ENCODE measurements at places on chromosomes 1 and 21. TPM values are rescaled to one million over a fixed set of nuclear protein-coding genes. Genes with fewer than 3 reads are reported as not detected.

Gene CORT
- 0.32 TPM for total RNA-seq

Gene LCE3C
- total RNA-seq, result not detected

Gene NFASC
- total RNA-seq, result 11.1 TPM

Gene IGSF3
- 17.5 TPM for total RNA-seq

Gene CCDC181
- total RNA-seq, result 0.56 TPM

Gene GJA9
- total RNA-seq, result not detected

Gene NBPF6
- not detected for total RNA-seq

Gene ARHGEF2
- 55.7 TPM for total RNA-seq

Gene RAP1GAP
- total RNA-seq, result 3.7 TPM

Gene HMGN2
- total RNA-seq, result 132 TPM

Gene CLCN6
- 15.2 TPM for total RNA-seq

GRCh38 chr1:161158316-161159010, 837 bp upstream of the USP21 start:
- no peak for DNase-seq

DNA sequence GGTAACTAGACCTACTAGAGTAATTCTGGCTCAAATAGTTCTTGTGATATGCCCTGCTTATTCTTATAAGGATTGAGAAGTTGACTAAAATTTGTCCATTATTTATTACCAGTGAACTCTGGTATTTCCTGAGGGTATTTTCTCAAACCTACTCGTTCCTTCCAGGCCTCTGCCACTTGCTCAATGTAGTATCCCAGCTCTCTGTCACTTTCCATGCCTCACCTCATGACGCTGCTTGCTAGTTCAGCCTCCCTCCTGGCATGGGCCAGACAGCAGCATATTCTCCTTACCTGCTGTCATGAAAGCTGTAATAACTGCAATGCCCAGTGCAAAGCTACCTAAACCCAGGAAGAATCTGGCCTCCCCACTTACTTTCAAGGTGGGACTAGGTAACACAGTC, 602.9 kb upstream of the ADAMTS5 start:
- no peak for DNase-seq

- peak; percentile 54 for DNase-seq
Measured at GRCh38 chr1:207826557-207827487, 75.0 kb downstream of the CD46 start.

- no peak for DNase-seq
Measured at GRCh38 chr1:18126616-18127015, 19.0 kb downstream of the IGSF21 start.

DNA sequence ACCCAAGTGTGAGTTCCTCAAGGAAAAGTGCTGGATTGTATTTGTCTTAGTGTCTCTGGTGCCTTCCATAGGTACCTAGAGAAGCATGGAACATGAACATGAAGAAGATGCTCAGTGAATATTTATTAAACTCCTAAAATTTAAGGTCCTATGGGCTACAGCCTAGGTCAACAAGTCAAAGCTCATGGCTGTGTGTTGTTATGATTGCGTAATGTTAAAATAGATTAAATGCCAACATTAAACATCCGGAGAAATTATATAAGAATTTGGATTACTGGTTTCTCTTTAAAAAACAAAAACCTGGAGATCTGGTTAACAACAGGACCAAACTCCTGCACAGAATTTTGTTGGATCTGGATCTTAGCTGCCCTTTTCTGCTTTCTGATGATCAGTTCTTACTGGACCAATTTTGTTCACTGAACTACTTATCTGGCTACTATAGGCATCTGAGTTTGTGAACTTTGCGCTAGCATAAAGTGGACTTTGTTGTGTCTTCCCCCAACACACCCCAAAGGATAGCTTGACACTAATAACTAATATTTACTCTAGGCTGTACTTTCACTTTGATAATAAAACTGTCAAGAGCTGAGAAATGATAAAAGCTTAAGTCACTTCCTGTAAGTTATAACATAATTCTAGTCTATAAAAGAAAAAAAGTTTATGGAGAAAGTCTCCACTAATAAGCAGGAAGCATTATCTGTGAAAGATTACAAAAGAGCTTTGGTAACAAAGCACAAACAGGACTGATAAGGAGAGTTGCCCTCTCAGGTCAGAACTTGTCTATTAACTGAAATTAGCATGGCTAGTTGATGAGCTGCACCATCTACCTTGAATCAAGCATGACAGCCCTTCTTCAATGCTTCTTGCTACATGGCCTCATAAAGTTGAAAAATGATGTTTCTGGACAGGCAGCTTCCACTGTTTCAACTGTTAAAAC, 20.7 kb downstream of the F5 start:
- no peak for DNase-seq

- no peak for DNase-seq
Measured at GRCh38 chr1:153431427-153431826, 15.1 kb downstream of the S100A7A start.

DNA sequence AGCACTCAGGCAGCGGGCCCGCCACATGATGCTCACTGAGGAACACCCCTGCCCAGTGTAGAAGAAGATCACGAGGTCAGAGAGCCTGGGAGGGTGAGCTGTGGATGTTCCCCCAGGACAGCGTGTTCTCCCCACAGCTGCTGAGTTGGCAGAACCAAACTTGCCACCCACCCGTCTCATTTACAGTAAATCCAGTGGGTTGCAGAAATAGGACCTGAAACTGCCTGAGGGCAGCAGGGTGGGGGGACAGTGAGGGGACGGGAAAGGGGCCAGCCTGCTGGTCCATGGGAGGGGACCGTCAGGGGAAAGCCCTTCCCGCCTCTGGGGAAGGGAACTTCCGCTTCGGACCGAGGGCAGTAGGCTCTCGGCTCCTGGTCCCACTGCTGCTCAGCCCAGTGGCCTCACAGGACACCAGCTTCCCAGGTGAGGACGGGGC, at the start of gene C1QB:
C1QB (plus strand) TSS at position 356 of the 436 bp plus-strand sequence. CDS start 6,227 bp downstream, outside the sequence.
- peak; percentile 72 for DNase-seq

DNA sequence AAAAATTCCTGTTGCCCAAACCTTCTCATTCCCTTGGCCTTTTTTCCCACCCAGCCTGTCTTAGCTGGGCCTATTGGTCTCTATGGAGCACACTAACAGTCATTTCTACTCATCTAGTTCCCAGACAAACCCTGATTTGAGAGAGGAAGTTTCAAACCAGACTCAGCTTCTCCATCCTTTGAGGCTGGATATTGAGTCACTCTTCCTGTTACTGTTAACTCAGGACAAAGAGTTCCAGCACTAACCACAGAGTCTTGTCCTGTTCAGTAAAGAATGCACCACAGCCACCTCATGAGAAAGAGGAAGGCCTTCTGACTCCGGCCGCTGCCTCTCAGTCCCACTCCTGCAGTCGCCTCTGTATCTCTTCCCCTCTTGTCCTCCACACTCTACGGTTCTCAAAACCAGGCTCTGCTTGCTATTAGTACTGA, 137.8 kb downstream of the PTPRC start:
- DNase-seq, result peak; percentile 65

GRCh38 chr1:183227422-183228346, 41.6 kb downstream of the LAMC2 start:
- DNase-seq, result peak; percentile 58

DNA sequence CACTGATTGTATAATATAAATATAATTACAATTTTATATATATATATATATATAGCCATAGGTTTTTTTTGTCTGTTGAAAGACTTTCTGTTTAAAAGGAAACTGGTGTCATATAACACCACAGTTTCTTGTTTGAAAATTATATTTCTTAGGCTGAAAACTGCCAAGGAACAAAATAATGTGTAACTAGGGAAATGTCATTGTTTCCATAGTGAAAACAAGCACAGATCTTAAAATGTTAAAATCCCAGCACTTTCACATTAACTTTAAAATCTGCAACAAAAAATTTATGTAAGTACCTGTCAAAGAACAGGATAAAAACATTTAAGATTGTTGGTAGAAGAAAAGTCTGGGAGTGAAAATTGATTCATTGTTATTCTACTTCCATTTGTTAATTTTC, 104.2 kb downstream of the ATP6V1G3 start:
- DNase-seq, result no peak

DNA sequence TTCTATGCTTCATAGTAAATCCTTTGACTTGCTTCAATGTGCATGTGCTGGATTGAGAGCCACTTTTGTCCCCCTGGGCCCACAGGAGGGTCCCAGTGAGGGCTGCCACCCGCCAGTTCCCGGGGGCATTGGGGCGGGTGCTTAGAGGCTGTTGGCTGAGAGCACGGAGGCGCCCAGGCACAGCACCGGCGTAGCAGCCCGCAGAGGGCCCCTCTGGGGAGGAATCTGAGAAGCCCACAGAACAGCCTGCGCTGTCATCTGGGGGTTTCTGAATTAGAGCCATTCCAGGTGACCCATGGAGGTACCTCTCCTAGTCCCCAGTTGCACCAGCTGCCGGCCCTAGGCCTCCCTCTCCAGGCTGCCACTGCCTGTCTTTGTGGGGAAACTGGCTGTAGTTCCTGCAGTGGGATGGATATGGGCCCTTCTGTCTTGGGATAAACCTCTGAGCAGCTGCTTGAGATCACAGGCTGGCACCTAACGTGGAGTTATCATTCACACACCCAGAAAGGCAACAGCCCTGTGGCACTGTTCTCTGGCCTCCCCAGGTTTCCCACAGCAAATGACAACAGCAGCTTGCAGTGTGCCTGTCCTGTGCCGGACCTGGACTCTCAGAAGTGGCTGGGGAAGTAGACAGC, 39.5 kb downstream of the TMEM51 start:
- no peak for DNase-seq

DNA sequence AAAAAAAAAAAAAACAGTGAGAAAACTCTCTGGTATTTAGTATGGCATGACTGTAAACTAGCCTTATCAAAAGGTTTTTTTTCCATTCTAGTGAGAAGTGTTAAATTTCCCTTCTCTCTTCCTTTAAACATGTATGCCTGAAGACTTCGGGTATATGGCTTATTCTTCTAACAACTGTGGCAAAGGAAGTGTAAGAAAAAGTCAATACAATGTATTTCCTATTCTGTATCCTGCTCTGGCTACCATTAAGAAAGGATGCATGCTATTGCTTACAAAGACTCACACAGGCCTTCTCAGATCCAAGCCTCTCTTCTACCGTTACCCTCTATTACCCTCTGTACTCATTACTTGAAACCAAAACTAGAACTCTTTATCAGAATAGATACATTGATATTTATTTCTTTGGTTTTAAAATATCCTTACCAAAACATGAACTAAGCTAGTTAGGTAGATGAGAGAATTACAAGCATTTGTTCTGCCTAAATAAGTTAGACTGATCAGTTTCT, 8.4 kb downstream of the CEPT1 start:
- DNase-seq, result no peak

- no peak for DNase-seq
Measured at GRCh38 chr1:90007979-90008404, 13.1 kb downstream of the ZNF326 start.

DNA sequence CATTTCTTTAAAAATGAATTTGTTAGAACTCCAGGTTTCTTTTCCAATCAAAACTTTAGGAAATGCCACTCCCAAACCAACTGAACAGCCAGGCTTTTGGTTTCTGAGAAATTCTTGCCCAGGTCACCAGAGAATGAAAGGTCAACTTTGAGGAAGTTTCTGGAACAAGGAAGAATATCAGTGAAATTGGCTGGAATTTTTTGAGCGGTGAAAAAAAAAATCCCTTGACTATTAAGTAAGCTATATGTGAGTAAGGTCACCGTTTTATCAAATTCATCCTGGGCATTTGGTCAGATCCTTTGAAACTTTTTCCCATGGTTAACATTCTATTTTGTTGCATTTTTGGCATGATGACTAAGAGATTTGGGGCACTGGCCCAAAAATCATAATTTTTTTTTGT, 469.3 kb downstream of the LTN1 start:
- DNase-seq, result no peak

GRCh38 chr21:45334591-45335081, 46.9 kb upstream of the POFUT2 start:
- DNase-seq, result peak; percentile 20

GRCh38 chr1:1441002-1441888, 5.8 kb downstream of the VWA1 start:
- peak; percentile 69 for DNase-seq

- no peak for DNase-seq
Measured at GRCh38 chr21:35923971-35924370, 136.4 kb downstream of the SETD4 start.

DNA sequence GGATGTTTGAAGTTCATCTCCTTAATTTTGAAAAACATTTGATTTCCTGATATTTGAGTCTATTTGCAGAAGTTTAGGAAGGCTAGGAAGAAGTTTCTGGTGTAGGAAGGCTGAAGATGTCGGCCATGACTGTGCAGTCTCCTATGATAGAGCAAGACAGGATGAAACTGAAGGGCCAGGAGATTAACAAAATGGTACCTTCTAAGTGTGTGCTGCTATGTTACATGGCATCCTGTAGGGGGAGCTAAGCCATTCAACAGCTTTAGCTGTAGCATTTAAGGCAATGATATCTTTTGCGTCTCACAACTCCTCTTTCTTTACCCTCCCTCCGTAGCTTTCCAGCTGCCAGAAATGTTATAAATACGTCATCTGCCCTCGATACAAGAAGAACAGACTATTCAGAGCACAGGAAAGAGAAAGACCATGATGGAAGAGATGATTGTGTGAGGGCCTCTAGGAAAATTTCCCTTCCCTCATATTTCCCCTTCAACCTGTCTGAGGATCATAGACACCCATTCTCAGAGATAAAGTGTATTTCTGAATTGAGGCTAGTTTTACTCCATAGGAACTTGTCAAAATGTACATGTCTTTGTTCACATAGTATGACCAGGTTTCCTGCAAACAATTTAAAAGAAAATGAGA, 61.1 kb downstream of the XCL1 start:
- no peak for DNase-seq

DNA sequence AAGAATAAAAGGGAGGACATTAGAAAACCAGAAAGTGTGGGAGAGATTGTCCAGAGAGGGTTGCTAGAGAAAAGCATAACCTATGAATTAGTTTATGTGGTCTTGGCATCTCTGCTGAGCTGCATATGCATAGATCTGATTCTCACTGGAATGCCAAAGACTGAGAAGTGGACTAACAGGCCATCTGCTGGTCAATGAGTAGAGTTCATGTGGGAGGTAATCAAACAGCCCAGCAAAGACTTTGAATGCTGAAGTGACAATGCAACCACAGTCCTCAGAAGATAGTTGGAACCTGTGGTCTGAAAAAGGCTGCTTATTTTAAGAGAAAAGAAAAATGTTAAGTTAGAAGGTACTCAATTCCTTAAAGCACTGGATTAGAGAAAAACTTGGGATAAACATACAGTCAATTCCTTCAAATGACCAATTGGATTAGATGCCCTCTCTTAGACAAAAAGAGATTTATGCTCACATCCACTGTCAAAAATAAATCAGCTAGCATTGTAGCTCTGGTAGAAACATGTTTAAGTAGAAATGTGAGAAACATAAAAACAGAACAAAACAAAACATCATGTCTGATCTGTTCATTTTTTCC, 382.8 kb downstream of the AMY1C start:
- no peak for DNase-seq

GRCh38 chr1:175254190-175254589, 61.6 kb upstream of the KIAA0040 start:
- DNase-seq, result no peak

GRCh38 chr1:113874012-113874879, 2.7 kb upstream of the PTPN22 start:
- no peak for DNase-seq

- peak; percentile 80 for DNase-seq
Measured at GRCh38 chr1:19918057-19918456, 5.4 kb downstream of the PLA2G2E start.

- no peak for DNase-seq
Measured at GRCh38 chr1:223276029-223276428, 87.9 kb downstream of the SUSD4 start.

- DNase-seq, result no peak
Measured at GRCh38 chr1:93616221-93616995, 65.2 kb downstream of the BCAR3 start.
